ENCODE measurements at places on chromosomes 4 and X.
A peak's percentile ranks its signal among the peaks of the same experiment; 100 is the strongest.

DNA sequence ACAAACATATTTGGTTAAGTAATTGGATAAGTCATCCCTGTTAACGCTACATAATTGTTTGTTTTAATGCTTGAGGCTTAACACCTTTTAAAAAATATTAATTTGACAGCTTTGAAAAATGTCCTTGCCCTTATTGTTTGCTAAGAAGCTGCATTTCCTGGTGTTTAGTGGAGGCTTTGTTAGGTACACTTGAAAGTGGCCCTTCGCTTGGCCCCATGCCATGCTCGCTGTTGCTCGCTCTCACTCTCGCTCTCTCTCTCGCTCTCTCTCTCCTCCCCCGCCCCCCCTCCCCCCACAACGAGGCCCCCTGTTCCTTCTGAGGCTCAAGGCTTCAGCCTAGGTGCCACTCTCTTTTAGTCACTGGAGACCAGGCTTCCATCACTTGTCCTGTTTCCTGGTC, 139.6 kb downstream of the DCLK2 start:
- DNase-seq, result no peak

- DNase-seq, result no peak
Observed at GRCh38 chr4:25075129-25075528, 44.4 kb upstream of the LGI2 start.

- no peak for DNase-seq
Observed at GRCh38 chrX:3449287-3449686, 102.8 kb upstream of the MXRA5 start.

DNA sequence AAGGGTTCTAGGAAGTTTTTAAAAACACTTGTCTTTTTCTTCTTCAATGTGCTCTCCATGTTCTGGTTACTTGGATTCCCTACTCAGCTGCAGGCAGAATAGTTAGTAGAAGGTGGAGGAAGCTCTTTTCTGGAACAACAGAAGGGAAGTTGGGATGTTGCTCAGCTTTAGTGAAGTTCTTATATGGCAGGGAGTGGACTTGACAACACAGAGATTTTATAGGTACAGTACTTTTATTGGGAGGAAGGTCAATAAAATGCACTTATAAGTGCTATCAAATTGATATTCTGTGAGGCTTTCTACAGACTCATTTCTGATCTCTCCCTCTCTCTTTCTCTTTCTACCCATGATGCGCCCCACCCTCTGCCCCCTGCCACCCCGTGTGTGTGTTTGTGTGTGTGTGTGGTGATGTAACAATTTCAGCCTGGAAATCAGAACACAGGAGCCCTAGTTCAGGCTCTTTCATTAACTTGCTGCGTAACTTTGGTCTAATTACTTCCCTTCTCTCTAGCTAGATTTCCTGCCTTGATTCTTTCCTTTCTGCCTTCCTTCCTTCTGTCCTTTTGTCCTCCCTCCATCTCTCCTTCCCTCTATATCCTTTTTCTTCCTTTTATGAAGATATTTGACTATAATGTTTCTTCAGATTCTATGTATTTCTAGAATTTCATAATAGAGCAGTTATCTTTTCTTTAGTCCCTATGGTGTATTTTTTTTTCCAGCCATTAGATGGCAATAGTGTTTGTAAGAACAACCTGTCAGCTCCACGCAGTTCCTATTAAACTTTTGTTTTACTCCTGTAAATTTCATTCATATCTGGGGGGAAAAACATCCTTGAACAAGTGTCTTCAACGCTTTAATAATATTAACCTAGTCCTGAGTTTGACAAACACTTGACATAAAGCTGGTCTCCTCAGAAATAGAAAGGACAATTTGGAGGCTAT, 37.1 kb downstream of the HEPH start:
- DNase-seq, result peak; percentile 9

GRCh38 chr4:80261989-80262600, 4.4 kb upstream of the FGF5 start:
- DNase-seq, result no peak

DNA sequence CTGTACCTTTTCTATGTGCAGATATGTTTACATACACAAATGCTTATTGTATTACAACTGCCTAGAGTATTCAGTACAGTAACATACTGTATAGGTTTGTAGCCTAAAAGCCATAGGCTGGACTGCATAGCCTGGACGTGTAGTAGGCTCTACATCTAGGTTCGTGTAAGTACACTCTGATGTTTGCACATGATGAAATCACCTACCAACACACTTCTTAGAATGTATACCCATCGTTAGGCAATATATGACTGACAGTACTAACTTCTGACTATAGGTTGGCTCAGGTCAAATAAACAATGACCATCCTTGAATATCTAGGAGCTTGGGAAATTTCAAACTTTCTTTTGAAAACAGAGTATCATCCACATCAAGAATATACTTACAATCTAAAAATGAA, 139.0 kb downstream of the CORIN start:
- no peak for DNase-seq

DNA sequence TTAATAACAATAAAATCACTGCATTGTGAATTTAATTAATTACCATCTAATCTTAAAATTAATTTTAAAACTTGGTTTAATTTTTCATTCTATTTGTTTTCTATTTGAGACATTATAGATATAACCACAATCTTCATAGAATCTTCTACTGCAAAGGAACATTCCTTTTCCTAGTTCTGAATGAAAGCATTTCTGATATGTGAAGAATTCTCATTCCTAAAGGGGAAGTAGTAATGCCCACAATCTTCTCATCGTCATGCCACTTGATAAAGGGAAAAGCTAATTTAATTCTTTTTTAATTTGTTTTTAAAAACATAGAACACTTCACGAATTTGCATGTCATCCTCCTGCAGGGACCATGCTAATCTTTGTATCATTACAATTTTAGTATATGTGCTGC, 23.7 kb downstream of the MGARP start:
- no peak for DNase-seq

GRCh38 chr4:149403081-149403480, 412.6 kb downstream of the IQCM start:
- peak; percentile 30 for DNase-seq

All from umbilical cord (tissue), 2 donors.